ENCODE measurements at places on chromosomes 5 and 9. TPM values are rescaled to one million over a fixed set of nuclear protein-coding genes. Genes with fewer than 3 reads are reported as not detected.
A peak's percentile ranks its signal among the peaks of the same experiment; 100 is the strongest.

- DNase-seq, result no peak
Observed at GRCh38 chr5:88769165-88769564, 113.8 kb downstream of the MEF2C start.

DNA sequence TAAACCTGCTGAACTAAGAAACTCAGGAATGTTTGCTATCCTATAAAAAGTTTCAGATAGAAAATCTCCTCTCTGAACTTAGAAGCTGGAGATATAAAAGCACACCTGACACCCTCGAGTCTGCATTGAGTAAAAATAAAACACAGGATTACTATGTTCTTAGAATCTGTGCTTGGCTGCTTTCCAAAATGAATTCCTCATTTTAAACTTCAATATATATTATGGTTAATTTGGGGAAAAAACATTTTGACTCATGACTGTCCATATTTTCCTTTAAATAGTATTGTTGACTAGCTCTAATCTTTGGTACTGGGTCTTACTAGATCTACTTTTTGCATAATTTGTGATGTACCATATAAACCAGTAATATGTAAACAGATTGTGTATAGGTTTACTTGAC lies 36.7 kb downstream of the FBXW2 start:
- DNase-seq, result no peak

GRCh38 chr9:74503219-74503618 lies 6.1 kb downstream of the RORB start:
- DNase-seq, result no peak

DNA sequence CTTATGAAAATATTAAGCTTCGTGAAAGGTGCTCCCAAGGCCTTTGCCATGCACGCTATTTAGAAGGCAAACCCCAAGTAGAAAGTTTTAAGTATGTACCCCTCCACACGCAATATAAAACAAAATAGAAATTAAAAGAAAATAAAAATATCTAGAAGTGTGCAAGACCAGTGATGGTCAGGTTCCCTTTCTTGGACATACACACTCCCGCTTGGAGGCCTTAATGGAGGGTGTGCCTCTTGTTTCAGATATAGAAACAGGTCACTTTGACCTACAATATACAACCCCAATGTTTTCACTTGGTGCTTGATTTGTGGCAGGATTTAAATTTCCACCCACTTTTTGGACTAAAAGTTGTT lies 127.4 kb upstream of the STC2 start:
- DNase-seq, result no peak

PCDHA4 gene
- 0.32 TPM for total RNA-seq

DNA sequence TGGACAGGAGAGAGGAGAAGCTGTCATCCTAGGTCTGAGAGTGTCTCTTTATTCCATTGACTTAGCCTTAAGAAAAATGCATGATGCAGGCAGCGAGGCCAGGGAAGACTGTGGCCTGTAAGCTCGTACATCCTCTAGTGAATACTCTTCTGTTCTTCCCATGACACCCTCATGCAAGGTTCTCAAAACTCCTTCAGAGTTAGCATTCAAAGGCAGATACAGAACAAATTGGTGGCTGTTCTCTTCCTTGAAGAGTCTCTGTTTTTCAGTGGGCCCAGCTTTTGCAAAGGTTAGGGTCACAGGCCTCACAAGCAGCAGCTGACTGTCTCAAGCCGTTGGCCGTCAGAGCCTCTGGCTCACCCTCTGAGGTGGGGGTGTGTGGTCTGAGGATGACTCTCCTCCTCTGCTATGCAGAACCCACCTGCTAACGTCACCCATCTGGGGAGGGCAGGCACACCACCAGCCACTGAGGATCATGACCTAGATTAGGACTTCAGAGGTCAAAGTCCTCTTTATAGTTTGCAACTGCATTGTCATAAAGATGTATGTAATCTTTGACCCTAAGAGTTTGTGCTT lies 15.1 kb downstream of the ADCY2 start:
- DNase-seq, result no peak

- DNase-seq, result no peak
Observed at GRCh38 chr9:91954841-91955471, 4.9 kb upstream of the ROR2 start.

GRCh38 chr5:94459915-94460314 lies 158.5 kb downstream of the KIAA0825 start:
- DNase-seq, result no peak

- DNase-seq, result no peak
Observed at GRCh38 chr5:65067147-65067506, 298.4 kb downstream of the CWC27 start.

DNA sequence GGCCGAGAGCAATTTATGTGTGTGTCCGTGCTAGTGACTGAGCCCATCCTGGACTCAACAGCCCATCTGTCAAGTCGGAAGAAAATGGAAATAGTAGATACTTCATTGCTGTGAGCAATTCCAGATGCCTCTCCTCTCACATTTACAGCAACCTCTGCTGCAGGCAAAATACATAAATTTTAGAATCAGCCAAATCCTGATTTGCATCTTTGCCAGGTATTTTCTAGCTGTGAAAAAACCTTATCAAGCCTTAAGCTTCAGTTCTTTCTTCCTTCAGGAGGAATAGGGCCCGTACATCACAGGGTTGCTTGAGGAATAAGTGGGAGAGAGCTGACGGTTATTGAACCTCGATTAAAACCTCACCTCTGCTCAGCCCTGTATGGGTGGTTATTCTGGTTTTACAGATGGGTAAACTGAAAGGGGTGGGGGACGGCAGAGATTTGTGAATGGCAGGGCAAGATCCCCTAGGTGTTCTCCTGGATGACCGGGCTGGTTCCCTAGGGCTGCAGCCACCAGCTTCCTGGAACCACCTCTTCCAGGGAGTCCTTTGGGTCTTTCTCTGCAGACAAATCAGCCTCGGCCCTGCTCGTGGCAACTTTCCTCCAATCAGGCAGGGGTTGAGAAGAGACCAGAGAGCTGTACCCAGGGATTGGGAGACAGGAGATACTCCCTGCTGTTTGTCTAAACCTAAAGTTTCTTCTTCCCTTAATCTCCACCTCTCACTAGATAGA lies 5.3 kb upstream of the MSX2 start:
- DNase-seq, result no peak

- DNase-seq, result no peak
Observed at GRCh38 chr5:110612794-110613247, 113.7 kb downstream of the TMEM232 start.

- DNase-seq, result no peak
Observed at GRCh38 chr5:82777106-82777505, 300.1 kb downstream of the TMEM167A start.

GRCh38 chr5:178355671-178356070 lies 123.1 kb upstream of the PHYKPL start:
- DNase-seq, result no peak

DNA sequence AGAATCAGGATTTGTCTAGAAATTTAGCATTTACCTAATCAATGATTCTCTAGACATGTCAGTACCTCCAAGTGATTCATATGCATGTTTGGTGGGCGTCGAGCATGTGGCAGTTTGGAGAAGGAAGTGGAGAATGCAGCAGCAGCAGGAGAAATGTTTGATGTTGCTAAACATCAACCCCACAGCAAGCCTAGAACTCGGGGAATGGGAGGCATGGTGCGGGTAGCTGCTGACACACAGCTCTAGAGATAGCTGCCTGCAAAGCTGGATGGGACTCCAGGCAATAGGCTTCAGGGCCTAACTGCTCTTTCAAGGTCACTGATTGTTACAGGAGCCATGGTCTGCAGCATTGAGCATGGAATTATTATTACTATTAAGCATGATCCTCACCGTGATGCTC lies 137.3 kb downstream of the DOCK8 start:
- no peak for DNase-seq

IL3 gene
- total RNA-seq, result not detected

PDLIM4 gene
- total RNA-seq, result 23.1 TPM

DNA sequence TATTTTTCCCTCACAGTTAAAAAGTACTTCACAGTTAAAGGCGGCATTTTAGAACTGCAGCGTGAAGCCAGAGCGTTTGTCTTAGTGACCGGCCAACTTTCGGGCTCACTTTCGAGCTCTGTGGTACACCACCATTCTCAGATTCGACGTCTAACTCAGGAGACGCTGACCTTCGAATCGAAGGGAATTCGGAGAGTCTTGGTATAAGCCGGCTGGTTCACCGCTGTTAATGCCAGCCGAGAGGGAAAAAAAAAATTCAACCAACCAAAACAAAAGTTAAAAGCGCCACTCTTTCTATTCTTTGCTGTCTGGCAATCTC lies 544 bp upstream of the SNX24 start:
- no peak for DNase-seq

NME5 gene
- 0.71 TPM for total RNA-seq

C9orf50 gene
- total RNA-seq, result not detected

DNA sequence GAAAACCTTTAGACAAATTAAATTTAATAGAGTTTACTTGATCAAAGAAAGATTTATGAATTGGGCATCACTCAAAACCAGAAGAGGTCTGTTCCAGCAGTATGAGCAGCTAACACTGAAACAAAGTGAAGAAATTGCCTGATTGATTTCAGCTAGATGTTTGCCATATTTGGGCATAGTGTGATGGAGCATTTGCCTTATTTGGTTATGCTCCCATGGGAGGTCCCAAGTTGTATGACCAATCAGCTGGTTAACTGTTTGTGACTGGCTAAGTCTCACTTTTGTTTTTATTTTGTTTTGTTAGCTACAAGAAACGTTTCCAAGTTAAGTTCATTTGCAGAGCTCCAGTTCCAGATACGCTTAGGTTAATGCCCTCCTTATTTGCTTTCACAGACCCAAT lies 53.3 kb upstream of the LMNB1 start:
- DNase-seq, result no peak

- DNase-seq, result no peak
Observed at GRCh38 chr5:140111859-140112551, 1.9 kb upstream of the PURA start.

ARL15 gene
- 24.3 TPM for total RNA-seq

DNA sequence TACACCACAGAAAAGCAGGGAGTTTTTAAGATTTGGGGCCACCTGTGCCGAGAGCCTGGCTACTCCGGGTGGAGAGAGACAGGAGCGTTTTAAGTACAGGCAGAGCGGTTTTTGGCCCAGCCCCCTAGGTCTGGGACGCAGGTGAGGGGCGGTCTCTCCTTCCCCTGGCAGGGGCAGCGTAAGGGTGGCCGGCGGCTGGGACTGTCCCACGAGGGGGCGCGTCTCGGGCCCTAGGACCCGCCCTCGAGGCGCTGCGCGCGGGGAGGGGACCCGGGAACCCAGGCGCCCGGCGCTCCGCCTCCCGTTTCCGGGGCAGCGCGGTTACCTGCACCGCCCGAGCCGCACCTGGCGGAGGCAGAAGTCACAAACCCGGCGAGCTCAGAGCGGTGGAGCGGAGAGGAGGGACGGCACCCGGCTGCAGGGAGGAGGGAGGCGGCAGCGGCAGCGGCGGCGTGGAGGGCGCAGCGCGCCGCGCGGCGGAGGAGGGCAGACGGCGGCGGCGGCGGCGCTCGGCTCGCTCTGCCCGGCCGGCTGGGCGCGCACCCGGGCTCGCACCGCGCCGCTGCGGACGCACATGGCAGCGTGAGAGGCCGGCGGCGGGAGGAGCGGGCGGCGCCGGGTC lies at the start of gene WWC1:
Gene WWC1 (plus strand): TSS at position 304 of the 622 bp plus-strand sequence. CDS start 508 bp downstream, outside the sequence.
- DNase-seq, result no peak

DNA sequence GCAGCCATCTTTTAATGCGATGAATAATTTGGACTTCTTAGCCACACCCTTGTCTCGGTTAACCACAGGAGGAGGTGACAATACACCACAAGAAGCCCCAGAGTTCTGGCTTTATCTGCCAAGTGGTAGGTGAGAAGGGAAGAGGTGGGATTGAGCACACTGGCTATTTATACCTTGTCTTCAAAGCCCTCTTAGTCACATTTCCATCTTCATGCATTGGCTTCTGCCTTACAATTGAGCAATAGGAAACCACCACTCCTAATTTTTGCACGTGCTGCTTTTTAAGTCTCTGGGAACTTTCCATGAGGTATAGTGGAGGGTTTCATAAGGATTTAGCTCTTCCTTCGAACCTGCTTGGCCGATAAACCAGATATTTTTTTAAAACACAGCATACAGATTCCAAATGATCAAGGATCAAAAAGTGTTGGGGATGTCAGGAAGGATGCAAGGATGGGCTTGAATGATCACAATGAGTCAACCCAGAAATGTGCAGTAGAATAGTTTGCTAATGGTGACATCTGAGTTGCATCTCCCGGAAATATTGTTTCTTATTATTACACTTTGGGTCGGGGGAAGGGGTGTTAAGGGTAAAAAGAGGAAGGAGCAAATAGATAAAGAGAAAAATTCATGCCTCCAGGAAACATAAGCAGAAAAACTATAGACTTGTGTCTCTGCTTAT lies 25.5 kb downstream of the PLAC8L1 start:
- no peak for DNase-seq

DNA sequence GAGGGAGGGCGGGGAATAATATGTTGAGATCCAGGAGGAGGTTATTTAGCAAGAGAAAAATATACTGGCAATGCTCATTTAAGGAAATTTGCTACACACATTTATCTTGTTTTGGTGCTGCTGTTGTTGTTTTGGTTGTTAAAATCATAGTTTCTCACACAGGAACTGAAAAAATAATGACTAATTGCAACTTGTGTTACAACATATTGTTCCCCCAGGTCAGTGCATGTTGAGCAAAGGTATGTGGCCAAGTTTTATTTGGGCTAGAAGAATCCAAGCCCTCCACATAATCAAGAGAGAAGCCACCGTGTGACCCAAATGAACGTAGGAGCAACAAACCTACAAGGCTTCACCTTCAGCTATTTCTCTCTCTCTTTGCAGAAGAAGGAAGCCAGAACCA lies 220.3 kb upstream of the DAPK1 start:
- DNase-seq, result no peak

DNA sequence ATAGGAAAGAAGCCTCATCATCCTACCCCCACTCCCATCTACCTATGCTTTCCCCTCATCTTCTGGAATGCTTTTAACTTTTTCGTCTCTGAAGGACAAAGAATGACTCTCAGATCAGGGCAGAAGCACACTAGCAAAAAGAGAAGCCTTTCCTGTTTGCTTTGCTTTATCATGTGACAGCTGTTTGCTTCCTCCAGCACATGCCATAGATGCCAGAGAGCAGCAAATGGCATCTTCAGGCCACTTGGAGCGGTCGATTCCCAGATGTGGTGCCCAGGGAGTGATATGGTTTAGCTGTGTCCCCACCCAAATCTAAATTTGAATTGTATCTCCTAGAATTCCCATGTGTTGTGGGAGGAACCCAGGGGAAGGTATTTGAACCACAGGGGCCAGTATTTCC lies 294.8 kb downstream of the GADD45G start:
- DNase-seq, result peak; percentile 16

WDR31 gene
- 4.9 TPM for total RNA-seq

GRCh38 chr5:100797861-100798260 lies 105.2 kb downstream of the ST8SIA4 start:
- DNase-seq, result no peak

- no peak for DNase-seq
Observed at GRCh38 chr9:99057665-99058625, 47.0 kb upstream of the TGFBR1 start.

- peak; percentile 57 for DNase-seq
Observed at GRCh38 chr5:168752416-168753190, 173.4 kb upstream of the PANK3 start.

- DNase-seq, result no peak
Observed at GRCh38 chr9:99185934-99186333, 35.8 kb downstream of the ALG2 start.

GRCh38 chr5:141611289-141611688 lies 7.5 kb downstream of the DIAPH1 start:
- DNase-seq, result no peak

FCN2 gene
- total RNA-seq, result 1.2 TPM

- DNase-seq, result no peak
Observed at GRCh38 chr5:2330325-2331130, 420.9 kb downstream of the IRX2 start.

- DNase-seq, result no peak
Observed at GRCh38 chr5:145762833-145763232, 72.3 kb downstream of the PRELID2 start.

FBP2 gene
- not detected for total RNA-seq

Measured in mesenteric fat pad (tissue), 1 donor.